A673 (cell line): ENCODE measurements at places on chromosomes 16 and 17.
A peak's percentile ranks its signal among the peaks of the same experiment; 100 is the strongest.

- DNase-seq, result peak; percentile 62
Observed at GRCh38 chr17:8016632-8017424, 14.4 kb downstream of the GUCY2D start.

GRCh38 chr17:50265212-50265611 is 9.1 kb upstream of the TMEM92 start:
- DNase-seq, result no peak

DNA sequence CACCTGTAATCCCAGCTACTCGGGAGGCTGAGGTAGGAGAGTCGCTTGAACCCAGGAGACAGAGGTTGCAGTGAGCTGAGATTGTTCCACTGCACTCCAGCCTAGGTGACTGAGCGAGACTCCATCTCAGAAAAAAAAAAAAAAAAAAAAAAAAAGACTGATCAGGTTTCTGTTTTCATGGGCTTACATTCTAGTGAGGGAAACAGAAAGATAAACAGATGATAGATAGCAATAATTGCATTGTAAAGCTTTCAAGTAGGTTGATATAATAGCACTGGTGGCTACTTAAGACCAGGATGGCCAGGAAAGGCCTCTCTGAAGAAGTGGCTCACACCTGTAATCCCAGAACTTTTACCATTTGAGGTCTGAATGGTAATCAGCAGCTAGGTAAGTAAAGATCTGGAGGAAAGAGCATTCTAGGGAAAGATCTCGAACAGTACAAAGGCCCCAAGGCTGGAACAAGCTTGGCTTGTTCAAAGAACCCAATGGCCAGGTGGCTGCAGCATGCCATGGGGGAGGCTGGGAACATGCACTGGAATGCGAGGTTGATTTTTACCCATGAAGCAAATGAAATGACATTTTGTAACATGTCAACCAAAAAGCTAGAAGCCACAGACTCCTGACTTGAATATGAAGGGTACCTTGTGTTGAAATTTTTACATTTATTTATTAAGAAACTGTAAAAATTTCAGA is 108.3 kb upstream of the DHX40 start:
- DNase-seq, result no peak

GRCh38 chr16:86909359-86910160 is 331.2 kb downstream of the FOXL1 start:
- no peak for DNase-seq

GRCh38 chr16:11601425-11601824 is 14.7 kb upstream of the LITAF start:
- no peak for DNase-seq

GRCh38 chr16:26413780-26414179 is 652.9 kb upstream of the C16orf82 start:
- DNase-seq, result no peak

GRCh38 chr17:79007504-79008381 is 1.8 kb downstream of the CANT1 start:
- no peak for DNase-seq

DNA sequence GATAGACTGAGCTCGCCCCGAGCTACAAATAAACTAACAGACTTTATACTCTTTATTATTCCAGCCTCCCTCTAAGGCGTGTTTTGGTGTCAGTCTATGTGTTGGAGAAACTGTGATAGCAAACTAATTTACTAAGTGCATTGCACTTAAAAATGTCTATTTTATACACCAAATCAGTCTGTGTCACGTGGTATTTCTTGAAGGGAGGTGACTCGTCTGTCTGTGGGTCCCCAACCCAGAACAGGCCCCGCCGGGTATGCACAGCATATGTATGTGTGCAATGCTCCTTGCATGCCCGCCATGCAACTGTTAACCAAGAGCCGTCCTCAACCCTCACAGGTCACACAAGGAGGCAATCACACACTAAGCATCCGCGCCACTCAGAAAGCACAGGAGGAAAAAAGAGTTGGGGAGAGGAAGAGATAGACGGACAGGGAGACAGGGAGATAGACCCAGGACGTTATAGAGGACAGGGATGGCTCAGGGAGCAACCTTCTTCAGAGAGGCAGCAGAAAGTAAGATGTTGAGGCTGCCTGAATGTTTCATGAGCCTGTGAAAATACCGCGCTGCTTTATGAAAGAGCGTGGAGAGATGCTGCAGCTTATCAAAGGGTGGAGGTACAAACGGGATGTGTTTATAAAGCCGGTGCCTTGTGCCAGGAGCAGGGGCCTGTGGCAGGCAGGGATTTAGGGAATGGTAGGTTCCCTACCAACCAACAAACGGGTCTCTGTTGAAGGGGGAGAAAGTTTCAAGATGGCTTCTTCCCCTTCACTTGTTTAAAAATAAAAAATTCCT is 4.2 kb downstream of the RBFOX3 start:
- no peak for DNase-seq

- DNase-seq, result no peak
Observed at GRCh38 chr16:72829846-72830775, 217.8 kb downstream of the ZFHX3 start.

- DNase-seq, result no peak
Observed at GRCh38 chr17:19268611-19269010, 31.4 kb downstream of the EPN2 start.

DNA sequence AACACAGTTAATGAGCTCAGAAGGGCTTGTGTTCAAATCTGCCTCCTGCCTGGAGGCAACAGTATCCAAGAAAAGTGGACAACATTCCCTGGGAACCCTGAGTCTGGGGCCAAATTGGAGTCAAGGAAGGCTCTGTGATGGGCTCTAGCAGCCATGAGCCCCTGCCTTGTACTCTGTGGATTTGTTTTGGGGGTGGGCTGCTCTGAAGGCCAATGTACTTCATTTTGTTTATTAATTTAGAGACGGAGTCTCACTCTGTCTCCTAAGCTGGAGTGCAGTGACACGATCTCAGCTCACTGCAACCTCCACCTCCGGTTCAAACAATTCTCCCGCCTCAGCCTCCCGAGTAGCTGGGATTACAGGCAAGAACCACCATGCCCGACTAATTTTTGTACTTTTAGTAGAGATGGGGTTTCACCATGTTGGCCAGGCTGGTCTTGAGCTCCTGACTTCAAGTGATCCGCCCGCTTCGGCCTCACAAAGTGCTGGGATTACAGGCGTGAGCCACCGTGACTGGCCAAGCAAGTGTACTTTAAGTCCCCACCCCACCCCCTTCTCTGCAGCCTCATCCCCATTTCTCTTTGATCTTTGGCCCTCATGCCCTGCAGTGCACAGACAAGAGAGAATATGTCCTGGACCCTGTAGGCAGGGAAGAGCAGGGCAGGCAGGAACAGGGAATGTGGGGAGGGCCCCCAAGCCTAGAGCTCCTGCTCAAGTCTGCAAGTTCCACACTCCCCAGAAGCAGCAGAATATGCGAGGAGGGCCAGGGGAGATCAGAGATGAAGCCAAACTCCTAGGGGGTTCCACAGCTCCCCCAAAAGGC is 2.7 kb upstream of the GIP start:
- no peak for DNase-seq

- DNase-seq, result no peak
Observed at GRCh38 chr17:80886641-80887573, 104.7 kb upstream of the CHMP6 start.

DNA sequence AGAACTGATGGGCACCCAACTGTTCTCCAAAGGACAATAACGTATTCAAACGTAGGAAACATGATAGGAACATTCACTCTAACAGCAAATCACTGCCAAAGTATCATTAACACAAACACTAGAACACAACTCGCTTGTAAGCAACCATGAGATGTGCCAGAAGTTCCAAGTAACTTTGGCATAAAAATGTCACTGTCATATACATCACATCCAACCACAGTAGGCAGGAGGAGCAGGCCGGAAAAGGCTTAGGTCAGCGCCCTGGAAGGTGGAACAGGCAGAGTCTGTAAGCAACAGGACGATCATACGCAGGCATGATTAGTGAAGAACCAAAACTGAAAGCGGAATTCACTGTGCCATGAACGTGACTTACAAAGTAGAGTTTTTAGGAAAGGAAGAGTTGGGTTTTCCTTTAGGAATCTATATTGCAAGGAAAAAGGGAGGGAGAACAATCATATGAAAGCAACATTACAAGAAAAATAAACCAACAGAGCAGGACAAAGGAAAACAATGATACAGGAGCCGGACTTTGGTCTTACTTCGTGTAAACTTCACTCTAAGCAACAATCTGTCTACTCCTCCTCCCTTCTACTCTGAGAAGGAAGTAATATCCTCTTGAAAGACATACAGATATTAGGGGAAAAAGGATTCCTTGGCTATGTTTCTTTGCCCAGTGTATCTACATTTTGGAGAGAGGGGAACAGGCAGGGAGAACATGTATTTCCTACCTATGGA is 52.3 kb downstream of the YWHAE start:
- peak; percentile 63 for DNase-seq

- peak; percentile 83 for DNase-seq
Observed at GRCh38 chr17:42428141-42428944, 5.3 kb upstream of the CAVIN1 start.

DNA sequence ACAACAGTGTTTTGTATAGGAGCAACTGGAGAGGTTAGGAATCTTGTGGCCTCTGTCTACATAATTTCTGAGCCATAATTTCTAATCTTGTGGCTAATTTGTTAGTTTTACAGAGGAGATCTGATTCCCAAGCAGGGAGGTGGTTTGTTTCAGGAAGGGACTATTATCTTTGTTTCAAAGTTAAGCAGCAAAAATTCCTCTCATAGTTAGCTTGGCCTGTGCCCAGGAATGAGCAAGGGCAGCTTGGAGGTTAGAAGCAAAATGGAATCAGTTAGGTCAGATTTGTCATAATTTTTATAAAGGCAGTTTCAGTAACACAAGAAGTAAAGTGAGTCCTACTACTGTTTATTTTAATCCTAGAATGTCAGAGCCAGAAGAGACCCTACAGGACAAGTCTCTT is 2.0 kb upstream of the RDM1 start:
- DNase-seq, result no peak

- DNase-seq, result no peak
Observed at GRCh38 chr16:52584354-52585320, 37.7 kb upstream of the TOX3 start.

DNA sequence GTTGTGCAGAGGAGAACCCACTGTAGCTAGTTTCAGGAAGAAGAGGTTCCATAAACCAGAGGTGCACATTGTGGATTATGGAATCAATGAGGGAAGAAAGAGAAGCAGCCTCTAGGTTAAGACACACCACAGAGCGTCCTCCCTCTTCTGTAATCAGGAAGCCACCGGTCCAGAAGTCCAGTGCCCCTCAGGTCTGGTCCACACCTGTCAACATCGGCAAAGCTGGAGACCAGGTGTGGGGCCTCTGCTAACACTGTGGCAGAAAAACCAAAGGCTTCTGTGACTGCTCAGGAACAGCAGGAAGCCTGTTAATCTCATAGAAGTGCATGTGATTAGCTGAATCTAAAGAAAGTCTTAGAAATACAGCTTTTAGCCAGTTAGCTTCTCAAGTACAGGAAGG is 23.3 kb downstream of the LIMD2 start:
- DNase-seq, result peak; percentile 82

DNA sequence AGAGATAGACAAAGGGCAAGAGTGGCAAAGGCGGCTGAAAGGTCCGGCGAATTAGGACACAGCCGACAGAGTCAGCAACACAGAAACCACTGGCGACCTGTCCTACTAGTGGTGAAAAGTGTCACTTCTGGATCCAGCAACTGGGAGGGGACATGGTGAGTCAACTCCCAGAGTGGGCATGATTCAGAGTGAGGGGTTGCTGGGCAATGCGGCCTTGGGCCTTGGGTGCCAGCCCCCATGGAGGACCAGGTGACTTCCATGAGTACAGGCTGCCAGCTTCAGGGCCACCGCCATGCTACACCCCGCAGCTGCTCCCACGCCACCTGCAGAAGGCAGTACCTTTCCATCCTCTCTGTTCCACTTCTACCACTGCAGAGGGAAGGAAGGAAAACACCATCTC is 110.6 kb downstream of the ZFHX3 start:
- DNase-seq, result no peak

DNA sequence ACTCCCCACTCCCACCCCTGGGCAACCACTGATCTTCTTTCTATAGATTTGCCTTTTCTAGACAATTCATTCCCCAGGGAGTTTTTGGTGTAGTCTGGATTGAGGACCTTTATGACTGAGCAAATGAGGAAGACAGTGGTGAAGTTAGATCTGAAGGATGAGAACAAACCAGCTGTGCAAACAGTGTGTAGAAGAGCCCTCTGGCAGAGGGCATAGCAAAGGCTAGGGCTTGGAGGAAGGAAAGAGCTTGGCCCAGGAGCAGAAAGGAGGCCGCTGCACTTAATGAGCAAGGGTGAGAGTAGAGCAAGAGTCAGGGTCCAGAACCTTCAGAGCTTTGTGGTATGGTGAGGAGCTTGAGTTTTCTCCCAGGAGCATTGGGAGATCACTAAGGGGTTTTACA is 352.7 kb downstream of the CA10 start:
- no peak for DNase-seq

DNA sequence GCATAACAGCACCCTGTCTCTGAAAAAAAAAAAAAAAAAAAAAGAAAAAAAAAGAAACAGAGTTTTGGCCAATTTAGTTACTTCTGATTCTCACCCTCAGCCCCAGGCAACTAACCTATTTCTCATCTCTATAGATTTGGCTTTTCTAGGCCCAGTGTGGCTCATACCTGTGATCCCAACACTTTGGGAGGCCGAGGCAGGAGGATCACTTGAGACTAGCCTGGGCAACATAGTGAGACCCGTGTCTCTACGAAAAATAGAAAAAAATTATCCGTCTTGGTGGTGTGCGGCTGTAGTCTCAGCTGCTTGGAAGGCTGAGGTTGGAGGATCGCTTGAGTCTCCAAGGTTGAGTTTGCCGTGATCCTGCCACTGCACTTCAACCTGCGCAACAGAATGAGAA is 8.7 kb downstream of the RPS6KB1 start:
- DNase-seq, result no peak

DNA sequence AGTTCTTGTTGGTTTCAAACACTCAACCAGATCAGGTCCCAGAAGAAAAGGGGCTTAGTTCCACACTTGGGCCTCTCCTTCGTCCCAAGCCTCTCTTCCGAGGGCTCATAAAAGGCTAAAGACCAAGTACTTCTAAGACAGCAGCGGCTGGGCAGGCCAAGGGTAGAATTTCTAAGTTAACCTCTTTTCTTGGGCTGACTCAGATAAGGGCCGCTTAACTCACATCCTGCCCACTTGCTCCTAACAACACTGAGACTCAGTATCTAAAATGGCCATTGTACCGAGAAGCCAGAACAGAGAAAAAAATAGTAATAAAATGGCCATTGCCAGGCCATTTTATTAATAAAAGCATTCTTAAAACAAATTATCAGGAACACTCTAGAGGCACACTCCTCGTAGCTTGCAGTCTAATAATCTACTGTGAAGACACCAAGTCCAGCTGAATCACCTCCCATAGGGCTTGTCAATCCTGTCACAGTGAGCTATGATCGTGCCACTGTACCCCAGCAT is 42.1 kb downstream of the RANBP10 start:
- no peak for DNase-seq
